Natural killer cell (primary cell): ENCODE measurements at places on chromosomes 3 and 15.

GRCh38 chr15:75126864-75127580 is 74.7 kb upstream of the C15orf39 start:
- DNase-seq, result no peak

DNA sequence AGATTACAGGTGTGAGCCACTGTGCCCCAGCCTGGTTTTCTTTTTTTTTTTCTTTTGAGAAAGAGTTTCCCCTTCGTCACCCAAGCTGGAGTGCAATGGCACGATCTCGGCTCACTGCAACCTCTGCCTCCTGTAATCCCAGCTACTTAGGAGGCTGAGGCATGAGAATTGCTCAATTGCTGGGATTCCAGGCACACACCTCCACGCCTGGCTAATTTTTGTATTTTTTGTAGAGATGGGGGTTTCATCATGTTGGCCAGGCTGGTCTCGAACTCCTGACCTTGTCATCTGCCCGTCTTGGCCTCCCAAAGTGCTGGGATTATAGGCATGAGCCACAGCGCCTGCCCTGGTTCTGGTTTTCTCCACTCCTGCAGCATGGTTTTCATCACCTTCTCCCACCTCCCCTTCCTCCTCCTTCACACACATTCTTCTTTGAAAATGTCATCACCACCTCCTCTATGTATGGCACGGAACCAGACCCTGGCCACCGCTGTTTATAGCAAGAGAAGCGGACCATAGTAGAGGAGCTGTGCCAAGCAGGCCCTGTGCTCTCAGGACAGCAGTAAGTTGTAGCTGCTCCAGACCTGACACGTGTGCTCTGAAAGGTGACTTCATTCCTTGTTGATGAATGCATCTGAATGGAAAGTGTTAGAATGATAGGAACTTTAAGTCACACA is 14.6 kb upstream of the AHSG start:
- DNase-seq, result no peak

DNA sequence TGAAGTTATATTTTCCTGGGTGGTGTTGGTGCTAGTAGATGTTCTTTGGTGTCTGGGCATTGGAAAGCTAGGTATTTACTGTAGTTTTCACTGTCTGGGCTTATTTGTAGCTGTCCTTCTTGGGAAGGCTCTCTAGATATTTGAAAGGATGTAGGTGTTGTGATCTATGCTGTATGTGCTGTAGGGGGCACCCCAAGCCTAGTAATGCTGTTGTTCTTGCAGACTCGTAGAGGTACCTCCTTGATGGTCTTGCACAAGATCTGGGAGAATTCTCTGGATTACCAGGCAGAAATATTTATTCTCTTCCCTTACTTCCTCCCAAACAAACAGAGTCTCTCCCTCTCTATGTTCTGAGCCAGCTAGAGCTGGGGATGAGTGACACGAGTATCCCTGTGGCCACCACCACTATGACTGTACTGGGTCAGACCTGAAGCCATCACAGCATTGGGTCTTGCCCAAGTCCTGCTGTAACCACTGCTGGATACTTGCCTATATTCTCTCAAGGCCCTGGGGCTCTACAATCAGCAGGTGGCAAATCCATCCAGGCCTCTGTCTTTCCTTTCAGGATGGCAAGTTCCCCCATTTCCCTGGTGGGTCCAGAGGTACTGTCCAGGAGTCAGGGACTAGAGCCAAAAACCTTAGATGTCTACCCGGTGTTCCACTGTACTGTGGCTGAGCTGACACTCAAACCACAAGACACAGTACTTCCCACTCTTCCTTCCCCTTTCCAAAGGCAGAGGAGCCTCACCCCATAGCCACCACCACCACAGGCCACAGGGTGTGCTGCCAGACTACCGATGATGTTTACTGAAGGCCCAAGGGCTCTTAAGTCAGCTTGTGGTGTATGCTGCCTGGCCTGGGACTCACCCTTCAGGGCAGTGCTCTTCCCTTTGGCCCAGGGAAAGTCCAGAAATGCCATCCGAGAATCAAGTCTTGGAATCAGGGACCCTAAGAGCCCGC is 195.2 kb upstream of the DPPA4 start:
- DNase-seq, result peak; percentile 65

DNA sequence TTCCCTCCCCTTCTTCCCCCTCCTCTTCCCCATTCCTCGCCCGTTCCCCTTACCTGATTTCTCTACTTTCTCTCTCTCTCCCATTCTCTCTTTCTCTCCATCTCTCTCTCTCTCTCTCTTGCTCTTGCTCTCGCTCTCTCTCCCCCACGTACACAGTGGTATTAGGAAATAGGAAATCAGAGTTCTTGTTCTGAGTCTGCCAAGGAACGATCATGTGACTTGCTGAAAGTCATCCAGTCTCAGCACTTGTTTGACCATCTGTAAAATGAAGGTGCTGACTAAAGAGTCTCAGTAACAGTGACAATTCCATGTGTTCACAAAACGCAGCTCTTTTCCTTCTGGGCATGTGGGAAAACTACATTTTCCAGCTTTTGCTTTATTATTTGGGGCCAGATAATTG is 445.0 kb upstream of the TGFBR2 start:
- DNase-seq, result no peak

DNA sequence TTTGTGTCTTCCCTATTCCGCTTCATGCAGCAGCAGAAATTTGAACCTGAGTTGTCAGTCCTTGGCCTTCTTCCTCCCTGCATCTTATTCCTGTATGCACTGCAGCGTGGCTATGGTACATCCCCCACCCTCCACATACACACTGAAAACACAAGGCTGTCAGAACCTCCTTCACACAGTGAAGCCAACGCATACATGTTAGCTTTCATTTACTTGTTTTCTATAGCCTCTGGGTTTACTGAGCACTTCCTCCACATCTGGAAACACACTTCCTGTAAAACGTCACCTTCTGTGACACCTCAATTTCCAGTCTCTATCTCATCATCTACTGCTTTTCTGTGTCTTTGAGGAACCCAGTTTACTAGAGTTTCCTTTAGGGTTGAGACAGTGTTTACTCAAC is 47.0 kb downstream of the SUSD5 start:
- DNase-seq, result peak; percentile 6

DNA sequence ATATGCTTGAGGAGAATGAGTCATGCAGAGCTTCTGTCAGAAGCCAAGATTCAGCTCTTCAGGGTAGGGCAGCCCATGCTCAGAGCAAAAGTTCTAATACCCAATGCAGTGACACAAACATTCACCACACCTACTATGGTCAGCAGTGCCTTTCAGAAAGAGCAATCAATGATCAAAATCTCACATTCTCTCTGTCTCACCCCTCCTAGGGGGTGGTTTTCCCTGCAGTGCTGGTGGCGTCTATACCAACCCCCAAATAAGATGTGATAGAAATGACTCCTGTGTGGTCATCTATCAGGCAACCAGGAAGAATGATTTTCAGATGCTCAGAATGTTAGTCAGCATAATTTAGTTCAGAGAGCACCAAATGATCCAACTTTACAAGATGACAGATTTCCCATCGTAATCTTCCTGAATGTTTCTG is 385.3 kb downstream of the NTRK3 start:
- DNase-seq, result no peak

DNA sequence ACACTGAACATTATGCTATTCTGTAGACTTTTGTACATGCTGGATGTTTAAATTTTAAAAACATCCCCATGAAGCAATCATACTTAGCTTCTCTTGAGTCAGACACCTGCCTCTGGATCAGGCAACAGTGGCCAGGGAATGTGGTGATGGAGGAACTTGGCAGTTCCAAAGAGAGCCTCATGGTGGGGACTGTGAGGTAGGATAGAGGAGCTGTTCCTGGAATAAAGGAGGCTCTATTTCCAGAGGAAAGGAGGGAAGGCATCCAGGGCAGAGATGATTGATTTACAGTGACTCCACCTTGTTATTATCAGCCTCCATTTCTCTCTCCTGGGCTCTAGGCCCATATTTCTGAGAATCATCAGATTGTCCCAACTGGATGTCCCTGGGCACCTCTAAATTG is 35.0 kb upstream of the ABHD17C start:
- no peak for DNase-seq

- no peak for DNase-seq
Measured at GRCh38 chr15:66594344-66594743, 28.5 kb upstream of the LCTL start.

- no peak for DNase-seq
Measured at GRCh38 chr3:157534725-157535161, 31.5 kb upstream of the VEPH1 start.

DNA sequence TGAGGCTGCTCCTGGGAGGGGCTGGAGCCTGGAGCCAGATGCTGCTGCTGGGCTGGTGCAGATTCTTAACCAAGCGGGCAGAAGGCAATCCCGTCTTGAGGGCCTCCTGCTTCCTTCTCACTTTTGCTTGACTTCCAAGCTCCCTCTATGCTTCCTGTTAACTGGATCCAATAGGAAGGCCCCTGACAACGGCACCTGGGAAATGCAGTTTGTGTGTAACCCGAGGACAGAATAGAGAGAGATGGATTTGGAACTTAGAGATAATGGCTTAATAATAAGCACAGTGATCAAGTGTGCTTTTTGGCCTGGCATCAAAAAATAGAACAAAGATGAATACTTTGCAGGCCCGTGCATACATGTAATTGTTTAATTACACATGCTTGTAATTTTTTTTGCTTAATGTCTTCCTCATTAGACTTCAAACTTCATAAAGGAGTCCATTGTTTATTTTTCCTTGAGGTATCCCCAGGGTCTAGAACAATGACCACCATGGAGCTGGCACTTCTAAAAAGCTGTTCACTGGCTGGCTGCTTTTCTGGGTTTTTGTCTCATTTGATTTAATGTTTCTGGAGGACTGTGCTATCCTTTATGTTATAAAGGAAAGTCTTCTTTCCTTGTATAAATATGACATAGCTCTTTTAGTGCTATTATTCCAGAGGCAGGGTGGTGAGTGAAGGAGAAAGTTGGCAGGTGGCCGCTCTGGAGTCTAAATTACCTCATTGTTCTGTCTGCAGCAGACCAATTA is 63.3 kb upstream of the MITF start:
- DNase-seq, result no peak

- no peak for DNase-seq
Measured at GRCh38 chr15:44646460-44646859, 17.0 kb downstream of the SPG11 start.

DNA sequence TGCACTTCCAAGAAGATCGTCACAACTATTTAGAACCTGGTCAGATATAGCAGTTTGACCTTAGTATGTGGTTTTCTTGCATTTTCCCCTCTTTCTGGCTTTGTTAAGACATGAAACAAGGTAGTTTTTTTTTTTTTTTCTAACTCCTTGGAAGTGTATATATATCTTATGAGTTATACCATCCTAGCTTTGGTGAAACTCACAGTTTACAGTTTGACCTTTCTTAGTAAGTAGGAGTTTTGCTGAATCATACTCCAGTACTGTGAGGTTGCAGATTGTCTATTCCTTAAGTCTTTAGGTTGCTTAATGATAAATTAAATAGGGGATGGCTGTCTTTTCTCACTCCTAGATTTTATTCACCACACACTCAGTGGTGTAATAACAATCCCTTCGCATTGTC is 325.0 kb downstream of the RBMS3 start:
- no peak for DNase-seq

DNA sequence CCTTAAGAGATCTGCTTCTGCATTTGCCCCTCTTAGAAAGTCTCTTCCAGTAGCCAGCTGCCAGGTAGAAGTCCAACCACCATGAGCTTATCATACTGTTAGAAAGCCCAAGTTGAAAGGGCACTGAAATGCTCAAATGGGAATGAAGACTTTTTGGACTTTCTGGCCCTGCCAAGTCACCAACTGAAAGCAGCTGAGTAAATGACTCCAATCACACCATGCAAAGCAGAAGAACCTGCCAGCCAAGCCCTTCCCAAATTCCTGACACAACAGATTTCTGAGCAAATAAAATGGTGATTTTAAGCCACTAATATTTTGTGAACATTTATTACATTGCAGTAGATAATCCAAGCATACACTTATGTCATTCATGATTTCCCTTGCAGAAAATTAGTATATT is 2.1 kb upstream of the CMTM8 start:
- no peak for DNase-seq

- no peak for DNase-seq
Measured at GRCh38 chr15:74421302-74422245, 12.2 kb downstream of the SEMA7A start.

DNA sequence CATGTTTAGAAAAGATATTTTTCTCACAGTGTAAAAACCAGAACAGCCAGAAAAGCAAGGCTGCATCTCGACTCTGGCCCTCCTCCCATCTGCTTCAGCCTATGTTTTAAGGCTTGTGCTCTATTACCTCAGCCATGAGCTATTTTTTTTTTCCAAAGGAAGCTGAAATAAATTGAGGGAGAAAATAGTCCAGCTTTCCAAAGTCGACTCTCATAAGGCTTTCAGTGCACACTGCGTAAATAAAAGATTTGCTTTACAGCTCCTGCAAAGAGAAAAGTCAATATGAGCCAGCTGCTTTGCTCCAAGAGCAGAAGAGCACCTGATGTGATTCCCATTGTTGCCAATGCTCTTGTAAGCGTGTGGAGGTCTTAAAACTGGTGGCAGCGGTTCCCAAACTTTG is 26.7 kb downstream of the SCG3 start:
- no peak for DNase-seq

- DNase-seq, result no peak
Measured at GRCh38 chr3:148073721-148074456, 623.8 kb upstream of the AGTR1 start.
